LNCaP clone FGC (cell line): ENCODE measurements at places on chromosomes 2 and 18.

GRCh38 chr18:69267895-69268294, 132.8 kb upstream of the DOK6 start:
- DNase-seq: no peak

- DNase-seq: no peak
Measured at GRCh38 chr2:37851828-37852584, 73.1 kb upstream of the RMDN2 start.

DNA sequence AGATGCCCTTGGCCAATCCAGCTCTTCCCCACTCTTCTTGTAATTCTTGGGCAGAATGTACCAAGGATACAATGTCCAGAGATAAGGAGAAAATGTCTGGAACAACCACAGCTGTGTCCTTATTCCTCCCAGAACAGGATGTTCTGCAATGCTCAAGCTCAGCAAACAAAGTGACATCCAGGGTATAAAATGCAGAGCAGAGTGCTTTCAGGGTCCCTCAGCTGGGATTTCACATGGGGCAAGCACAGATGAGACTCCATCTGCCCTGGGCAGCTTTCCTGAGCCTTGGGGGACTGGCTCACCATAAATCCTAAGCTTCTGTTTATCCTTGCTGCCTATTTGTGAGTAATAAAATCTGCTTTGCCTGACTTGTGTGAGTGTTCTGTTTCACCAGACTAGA, 127.4 kb downstream of the VAPA start:
- DNase-seq: peak; percentile 23

DNA sequence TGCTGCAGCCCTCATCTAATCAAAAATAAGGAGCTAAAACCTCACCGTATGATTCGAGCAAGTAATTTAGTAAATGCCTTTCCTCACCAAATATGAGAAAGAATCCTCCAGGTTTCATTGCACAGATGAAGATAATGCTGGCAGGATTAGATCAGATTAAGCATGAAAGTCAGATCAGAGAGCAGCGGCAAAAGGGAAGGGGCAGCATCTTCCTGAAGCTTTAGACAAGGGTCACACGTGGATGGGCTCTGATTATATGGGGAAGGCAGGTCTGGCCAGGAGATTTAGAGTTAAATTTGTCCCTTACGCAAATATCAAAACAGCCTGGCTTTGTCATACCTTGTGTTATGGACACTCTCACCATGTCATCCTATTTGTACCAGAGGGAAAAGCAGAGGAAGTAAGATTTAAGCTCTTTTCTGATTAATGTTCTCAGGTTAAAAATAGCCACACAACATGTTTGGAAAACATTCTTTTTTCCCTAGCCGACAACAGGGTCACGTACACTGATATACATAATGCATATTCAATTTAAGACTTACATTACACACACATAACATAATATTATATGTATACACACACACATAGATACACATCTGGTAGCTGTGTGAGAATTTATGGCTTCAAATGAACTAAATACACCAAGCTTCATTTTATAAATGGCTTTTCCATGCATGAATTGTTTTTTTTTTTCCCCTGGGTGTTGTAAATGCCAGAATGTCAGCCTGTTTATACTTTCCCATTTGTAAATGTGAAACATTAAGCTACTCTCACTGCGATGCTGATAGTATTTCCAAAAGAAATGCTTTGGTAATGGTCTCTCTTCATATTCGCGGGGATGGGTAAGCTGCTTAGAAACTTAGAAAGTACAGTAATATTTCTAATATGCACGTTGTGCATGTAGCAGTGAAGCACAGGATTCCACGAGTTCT, 196.3 kb upstream of the SIX3 start:
- DNase-seq: no peak
